Mesenteric fat pad (tissue), 1 donor: ENCODE measurements at places on chromosomes 11 and 22.

DNA sequence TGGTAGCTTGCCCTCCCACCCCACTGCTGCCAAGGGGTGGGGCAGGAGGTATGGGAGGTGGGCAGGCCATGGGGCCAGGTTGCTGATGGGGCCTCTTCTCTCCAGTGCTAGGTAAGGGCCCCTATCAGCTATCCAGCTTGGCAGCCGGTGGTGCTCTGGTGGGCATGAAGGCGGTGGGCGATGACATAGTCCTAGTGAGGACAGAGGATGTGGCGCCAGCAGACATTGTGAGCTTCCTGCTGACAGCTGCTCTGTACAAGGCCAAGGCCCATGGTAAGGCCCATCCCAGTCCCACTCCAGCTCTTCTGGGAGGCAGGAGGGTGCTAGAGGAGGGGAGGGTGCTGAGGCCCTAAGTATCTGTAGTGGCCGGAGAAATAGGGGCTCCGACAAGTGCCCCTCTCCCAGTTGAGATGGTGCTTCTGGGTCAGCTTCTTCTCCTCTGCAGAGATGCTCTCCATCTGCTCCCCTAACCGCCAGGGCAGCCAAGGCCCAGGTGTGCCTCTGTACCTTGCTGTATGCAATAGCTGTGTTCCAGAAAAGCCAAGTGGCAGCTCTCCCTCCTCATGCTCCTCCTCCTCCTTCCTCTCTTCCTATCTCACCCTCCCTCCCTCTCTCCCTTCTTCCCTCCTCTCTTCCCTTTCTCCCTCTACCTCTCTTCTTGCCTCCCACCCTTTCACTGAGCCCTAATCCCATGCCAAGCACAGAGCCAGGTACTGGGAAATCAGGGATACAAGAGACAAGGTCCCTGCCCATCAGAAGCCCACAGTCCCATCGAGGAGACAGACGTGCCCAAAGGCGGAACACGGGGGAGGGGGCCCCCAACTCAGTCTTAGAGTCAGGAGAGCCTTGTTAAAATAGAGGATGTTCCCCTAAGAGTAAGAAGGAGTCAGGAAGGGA is 55.3 kb downstream of the OTOG start:
- DNase-seq = peak; percentile 83

DNA sequence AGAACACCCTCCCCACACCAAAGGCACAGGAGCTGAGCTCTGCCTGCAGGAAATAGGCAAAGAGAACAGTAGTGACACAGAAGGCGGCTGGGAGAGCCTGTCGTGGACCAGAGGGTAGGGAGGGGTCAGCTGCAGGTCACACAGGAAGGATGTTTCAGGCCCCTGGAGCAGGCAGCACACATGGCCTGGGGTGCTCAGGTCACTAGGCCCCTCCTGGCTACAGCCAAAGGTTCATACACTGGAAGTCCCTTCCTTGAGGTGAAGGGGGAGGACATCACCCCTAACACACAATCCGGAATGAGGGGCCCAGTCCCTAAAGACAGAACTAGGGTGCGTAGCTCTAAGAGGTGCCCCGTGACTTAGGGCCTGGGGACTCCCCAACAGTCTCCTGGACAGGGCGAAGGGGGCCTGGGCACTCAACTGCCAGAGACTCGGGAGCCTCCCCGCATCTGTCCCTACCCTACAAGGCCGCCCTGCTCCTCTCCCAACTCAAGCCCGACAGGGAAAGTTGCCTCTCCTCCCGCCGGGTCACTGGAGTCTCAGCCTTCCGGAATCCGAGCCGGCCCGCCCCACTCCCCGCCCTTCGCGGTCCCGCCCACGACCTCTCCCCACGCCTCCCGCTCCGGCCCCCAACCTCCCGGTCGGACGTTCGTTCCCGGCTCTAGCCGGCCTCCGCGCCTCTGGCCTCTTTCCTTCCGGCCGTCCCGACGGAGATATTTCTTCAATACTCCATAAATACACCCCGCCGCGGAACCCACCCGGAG is at the start of gene CYB5R2:
Gene CYB5R2, minus strand, starts transcription at position 541 of the 764 bp plus-strand sequence. CDS start 675 bp downstream, outside the sequence.
- peak; percentile 93 for DNase-seq

DNA sequence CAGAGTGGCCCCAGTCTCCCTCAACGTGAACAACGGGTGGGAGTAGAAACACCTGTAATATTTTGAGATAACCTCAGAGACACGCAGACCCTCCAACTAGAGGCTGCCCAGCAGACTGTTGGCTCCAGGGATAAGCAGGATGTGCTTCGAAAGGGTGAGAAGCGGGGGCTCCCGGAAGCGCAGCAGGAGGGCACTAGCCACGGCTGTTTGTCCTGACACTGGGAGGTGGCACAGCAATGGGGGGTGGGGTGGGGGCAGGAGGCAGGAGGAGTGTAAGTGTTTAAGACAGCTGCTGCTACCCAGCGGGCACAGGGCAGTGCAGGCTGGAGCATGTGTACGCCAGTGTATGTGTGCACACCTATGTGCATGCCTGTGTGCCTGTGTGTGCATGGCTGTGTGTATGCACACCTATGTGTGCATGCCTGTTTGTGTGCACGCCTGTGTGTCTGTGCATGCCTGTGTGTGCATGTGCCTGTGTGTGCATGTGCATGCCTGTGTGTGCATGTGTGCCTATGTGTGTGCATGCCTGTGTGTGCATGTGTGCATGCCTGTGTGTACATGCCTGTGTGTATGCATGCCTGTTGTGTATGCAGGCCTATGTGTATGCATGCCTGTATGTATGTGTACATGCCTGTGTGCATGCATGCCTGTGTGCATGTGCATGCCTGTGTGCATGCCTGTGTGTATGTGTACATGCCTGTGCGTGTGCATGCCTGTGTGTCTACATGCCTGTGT is 154.7 kb downstream of the SHANK2 start:
- DNase-seq = no peak

DNA sequence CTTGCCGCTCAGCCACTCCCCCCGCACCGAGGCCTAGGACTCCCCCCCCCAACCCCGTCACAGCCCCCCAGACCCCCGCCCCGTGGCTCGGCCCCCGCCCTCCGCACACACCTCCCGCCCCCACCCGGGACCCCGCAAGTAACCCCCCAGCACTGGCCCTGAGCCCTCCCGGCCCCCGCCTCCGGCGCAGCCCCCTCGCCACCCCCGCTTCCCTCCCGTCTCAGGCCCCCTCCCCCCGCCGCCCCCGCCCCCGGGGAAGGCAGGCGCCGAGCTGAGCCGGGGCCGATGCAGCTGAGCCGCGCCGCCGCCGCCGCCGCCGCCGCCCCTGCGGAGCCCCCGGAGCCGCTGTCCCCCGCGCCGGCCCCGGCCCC is 1.5 kb downstream of the SHANK3 start:
- DNase-seq = peak; percentile 47

DNA sequence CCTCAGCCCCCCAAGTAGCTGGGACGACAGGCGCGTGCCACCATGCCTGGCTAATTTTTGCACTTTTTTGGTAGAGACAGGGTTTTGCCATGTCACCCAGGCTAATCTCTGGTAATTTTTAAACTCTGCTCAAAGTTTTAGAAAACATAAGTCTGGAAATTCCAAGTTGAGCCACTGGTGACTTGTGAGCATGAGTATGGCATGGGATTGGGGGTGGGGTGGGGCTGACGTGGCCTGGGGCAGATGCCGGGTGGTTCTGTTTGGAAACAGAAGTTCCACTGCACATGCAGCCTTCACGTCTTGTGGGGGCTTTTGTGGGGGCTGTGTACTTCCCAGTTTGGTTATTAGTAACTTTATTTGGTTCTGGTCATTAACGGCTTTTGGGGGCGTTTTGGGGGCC is 67.3 kb downstream of the PTPRJ start:
- peak; percentile 59 for DNase-seq

DNA sequence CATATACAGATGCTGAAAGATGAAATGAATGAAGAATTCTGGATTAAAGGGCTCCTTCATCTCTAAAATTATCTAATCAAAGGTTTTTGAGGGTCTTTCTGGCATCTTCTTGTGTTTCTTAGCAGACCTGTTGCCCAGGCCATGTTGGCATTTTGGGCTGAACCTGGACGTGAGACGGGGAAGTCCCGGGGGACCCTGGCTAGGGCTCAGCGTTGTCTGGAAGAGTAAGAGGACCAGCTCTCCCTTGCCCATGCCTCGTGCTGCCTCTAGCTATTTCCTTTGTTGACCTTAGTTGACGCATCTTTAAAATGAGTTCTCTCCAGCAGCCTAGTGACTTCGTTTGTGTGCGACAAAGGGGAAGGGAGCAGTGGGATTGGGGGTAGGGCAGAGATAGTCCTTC is 152.2 kb downstream of the ST3GAL4 start:
- DNase-seq = peak; percentile 75

- peak; percentile 79 for DNase-seq
These were observed 26.3 kb downstream of the FAM118A start for GRCh38 chr22:45335854-45336522.

- DNase-seq = no peak
These were observed 23.9 kb upstream of the TSPAN18 start for GRCh38 chr11:44702889-44703288.

DNA sequence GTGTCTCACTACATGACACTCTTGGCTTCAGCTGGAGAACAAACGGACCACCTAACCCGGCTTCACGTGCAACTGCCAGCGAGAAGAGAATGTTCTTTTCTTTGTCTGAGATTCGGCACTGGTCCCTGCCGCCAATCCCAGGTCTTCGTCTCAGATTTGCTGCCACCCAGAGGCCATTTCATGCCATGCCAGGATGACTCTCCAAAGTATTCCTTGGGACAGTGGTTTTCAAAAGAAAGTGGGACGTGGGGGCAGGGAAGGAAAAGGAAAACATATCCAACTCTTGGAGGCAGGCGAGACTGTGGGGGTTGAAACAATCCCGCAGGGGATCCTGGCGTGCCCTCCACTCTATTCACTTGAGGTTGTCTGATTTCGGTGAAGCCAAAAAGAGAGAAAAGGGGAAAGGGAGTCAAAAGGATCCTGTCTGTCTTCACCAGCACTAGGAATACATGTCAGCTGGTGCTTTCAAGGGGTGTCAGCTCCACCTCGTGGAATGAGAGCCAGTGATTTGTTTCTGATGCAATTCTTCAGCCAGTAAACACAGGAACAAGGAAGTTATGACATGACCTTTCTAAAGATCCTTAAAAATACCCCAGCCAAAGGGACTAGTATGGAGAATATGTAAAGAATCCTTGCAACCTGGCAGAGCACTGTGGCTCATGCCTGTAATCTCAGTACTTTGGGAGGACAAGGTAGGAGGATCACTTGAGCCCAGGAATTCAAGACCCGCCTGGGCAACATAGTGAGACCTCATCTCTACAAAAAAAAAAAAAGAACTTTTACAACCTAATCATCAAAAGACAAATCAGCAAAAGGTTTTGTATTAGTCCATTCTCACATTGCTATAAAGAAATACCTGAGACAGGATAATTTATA is 41.0 kb upstream of the APLNR start:
- DNase-seq = no peak

DNA sequence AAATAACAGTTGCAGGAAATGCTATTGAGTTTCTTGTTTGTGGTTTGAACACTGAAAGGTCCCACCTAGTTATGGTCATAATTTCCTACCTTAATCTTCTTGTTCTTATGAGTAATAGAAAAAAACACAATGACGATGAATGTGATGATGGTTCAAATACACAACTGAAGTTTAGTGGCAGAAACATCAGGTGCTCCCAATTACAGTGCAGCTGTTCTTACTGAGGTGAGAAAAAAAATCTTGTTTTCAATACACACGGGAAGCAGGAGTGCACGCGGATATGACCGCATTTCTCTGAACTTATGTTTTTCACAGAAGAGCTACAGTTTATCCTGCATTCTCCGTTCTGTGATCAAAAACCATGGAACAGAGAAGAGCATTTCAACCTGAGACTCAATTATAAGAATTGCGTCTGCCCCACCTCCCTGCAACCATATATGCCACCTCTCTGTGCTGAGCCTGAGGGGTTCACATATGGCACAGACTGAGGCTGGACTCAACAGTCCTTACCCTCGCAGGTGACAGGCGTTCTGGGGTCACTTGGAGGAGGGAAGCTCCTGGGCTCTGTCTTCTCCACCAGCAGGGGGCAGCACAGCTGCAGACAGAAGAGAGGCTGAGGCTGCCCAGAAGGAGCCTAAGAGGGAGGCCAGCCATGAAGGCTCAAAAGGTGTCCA is 99.7 kb upstream of the IGLL5 start:
- DNase-seq = no peak

GRCh38 chr11:72609045-72609444 is 65.2 kb downstream of the PDE2A start:
- no peak for DNase-seq

DNA sequence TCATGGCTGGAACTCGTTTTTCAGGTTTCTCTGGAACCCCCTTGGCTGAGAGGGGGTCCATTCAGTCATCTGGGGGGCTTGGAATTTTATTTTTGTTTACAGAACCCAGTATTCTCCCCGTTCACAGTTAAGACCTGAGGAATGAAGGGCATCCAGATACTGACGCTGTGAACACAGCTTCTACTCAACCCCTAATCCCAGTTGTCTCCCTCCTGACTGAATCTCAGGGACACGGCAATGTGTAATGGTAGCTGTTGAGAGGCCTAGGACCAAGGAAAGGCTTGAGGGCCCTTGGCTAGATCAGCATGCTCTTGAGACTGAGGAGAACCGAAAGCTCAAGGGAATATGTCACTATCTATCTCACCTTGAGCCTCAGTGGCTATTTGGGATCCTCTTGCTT is 113.6 kb downstream of the SWAP70 start:
- no peak for DNase-seq

GRCh38 chr11:93570759-93571413 is 27.7 kb upstream of the SMCO4 start:
- no peak for DNase-seq

DNA sequence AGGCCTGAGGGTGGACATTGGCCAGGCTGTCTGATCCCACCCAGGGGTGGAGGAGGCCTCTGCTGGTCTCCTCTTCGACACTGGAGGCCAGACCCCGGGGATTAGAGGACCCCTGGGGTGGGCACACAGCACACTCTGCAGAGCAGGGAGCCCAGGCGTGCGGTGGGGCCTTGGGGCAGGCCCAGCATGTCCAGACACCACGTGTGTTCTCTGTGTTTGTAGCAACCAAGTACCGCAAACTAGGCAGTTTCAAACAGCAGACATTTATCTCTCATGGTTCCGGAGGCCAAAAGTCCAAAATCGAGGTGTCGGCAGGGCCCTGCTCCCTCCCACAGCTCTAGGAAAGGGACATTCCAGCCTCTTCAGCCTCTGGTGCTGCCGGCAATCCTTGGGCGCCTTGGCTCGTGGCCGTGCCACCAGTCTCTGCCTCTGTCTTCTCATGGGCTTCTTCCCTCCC is 1.5 kb downstream of the PANX2 start:
- DNase-seq = no peak

DNA sequence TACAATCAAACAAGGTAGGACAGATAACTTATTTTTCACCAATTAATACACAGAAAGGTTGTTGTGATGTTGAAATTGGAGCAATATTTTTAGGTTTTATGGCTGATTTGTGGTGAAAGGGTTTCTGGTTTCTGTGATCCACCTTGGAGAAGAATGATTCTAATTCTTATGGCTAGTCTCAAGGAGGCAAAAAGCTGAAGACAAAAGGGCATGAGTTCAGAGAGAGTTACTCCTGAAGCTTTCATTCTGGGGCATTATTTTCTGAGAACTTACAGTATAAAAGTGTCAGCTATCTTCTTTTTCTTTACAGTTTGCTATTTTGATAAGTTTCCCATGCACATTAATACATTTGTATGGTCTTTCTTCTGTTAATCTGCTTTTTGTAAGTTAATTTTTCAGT is 372.4 kb upstream of the CCDC179 start:
- DNase-seq = no peak

- no peak for DNase-seq
These were observed 286.2 kb downstream of the C11orf87 start for GRCh38 chr11:109708184-109708583.
